ENCODE measurements at places on chromosomes 7 and 10. TPM values are rescaled to one million over a fixed set of nuclear protein-coding genes. Genes with fewer than 3 reads are reported as not detected.

DNA sequence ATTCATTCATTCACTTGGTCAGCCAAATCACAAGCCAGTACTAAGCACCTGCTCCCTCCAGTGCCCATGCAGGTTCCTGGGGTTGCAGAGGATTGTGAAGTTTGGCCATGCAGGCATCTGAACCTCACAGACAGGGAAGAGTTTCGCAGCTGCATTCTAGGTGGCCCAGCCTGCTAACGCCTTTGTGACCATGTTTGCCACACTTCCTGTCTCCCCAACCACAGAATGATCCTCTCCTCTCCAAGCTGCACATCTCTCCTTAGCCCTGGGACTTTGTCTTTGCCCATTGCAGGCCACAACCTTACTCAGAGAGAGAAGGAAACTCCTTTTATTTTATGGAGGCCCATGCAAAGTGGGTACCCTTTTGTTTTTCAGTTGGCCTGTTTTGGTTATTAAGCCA lies 31.8 kb downstream of the EPDR1 start:
- no peak for DNase-seq

- DNase-seq, result no peak
Observed at GRCh38 chr10:100625816-100626215, 90.1 kb downstream of the HIF1AN start.

DNA sequence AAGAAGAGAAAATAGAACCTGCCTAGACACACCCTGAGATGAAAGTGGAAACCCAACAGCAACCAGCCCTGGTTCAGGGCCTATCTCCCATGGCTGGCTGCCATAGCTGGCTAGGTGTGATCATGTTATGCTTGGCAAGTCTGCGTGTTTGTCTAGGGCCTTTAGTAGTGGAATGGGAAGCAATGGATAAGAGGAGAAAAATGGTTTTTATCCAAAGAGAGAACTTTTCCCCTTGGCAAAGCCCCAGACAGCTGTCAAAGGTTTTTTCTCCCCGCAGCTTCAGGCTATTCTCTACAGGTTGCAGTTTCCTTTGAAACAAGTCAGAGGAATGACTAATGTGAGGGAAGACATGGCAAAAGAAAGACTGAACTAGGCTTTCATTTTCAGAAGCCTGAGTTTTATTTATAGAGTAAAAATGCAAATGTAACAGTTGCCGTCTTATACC lies 161.5 kb downstream of the SEMA3D start:
- DNase-seq, result peak; percentile 46

DNA sequence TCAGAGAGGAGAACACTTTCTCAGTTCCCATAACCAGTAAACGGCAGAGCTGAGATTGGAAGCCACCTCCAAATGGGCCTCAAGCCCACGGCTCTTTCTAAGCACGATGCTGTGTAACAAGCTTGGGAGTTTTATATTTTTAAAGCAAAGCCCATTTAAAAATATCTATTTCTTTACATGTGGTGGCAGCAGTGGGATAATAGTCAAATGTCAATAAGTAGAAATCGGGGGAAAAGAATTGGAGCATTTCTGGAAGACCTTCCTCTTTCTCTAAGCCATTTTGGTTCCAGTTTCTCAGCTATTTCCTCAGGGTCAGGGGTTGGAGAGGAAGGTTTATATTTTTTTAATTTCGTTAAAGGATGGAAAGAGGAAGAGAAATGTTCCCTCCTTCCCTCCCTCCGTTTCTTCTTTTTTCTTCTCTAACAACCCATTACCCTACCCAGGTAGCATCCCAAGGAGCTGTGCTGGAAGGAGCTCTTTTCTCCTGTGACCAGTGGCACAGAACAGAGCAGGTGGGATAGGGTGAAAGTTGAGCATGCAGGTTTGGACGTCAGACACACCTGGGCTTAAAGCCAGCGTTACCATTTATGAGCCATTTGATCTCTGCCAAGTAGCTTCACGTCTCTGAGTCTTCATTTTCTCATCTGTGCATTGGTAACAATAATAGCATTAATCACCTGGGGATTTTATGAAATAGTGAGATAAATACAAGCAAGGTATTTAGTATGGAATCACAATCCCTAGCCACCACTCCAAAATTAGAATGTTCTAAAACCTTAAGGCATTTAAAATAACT lies 515.7 kb downstream of the RPS24 start:
- no peak for DNase-seq

- no peak for DNase-seq
Observed at GRCh38 chr10:115572740-115573455, 479.7 kb downstream of the ATRNL1 start.

GRCh38 chr10:116947841-116948529 lies 57.0 kb downstream of the SHTN1 start:
- DNase-seq, result no peak

DNA sequence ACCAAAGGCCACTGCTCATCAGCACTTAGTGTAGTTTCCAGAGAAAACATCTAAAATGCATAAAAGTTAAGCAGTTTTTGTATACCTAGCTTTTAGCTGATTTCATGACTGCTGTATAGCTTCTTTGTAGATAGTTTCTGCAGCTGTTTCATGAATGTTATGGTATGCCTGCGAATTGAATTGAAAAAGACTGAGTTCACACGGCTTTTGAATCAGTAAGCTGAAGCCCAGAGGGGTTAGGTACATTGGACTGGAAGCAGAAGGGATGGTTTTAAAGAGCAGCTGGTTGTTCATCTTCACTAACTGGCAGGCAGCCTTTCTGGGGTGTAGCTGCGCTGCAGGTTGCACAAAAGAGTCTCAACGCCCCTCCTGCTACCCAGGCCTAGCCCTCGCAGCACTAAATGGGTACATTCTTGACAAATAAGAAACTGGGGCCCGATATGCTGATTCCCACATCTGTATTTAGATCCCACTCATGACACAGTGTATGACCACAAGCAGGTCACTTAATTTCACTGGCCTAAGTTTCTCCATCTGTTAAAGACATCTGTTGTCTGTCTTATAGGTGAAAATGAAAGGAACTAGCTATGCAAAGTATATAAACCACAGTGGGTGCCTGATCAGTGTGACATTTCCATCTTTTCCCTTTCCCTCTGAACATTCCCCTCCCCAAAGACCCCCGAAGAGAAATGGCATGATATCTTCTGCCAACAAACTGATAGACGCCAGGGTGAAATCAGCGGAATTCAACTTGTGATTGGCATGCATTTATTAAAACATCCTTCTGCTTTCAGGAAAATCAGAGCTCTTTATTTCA lies 85.9 kb upstream of the AGBL3 start:
- no peak for DNase-seq

- no peak for DNase-seq
Observed at GRCh38 chr10:79946271-79947082, 2.4 kb downstream of the SFTPD start.

- DNase-seq, result no peak
Observed at GRCh38 chr7:85191383-85191782, 4.5 kb upstream of the SEMA3D start.

DNA sequence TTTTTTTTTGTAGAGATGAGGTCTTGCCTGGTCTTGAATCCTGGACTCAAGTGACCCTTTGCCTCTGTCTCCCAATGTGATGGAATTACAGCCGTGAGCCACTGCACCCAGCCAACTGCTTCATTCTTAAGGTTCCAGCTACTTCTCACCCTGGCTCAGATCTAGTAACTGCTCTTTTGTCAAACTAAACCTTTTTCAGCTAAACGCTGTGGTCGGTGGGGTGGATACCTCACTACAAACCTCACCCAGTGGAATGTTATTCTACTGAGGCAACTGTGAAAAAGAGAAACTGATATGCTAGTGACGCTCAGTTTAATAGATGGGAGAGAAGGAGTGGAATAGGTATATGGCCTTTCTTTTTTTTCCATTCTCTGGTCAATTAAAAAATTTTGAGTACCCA lies 1.7 kb upstream of the MRLN start:
- DNase-seq, result no peak

- no peak for DNase-seq
Observed at GRCh38 chr7:156220701-156221100, 408.4 kb upstream of the SHH start.

DNA sequence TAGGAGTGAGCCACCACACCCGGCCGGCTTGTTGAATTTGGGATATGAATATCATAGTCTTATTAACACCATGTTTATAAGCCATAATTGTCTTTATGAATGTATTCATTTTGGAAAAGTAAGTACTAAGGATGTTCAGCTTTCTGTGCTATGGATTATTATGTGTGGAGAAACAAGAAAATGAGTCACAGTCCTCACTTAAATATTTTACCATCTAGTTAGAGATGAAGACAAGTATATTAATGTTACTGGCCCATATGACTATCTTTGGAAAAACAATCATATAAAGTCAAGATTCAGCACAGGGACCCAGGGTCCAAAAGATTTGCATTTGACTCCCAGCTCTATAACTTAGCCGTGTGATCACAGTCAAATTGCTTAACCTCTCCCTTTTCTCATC lies 9.8 kb upstream of the TOMM7 start:
- DNase-seq, result no peak

DNA sequence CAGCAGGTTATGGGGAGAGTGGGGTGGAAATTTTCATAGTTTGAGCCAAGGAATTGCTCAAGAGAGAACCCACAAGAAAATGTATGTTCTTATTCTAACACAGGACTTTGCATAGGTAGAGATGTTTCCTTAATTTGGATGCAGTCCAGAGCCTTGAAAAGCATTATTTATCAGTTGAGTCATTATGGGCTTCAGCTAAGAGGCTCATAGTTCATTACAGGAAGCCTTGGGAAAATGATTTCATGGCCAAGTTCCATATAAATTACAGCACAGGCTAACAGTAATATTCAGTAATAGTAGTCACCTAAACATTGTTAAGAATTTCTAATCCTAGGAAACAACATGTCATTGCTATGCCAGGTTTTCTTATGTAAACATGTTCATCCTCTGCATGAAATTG lies 131.1 kb upstream of the PTPRZ1 start:
- no peak for DNase-seq

- DNase-seq, result no peak
Observed at GRCh38 chr10:52853704-52854103, 81.1 kb upstream of the MBL2 start.

GRCh38 chr10:51907361-51907760 lies 208.0 kb upstream of the CSTF2T start:
- no peak for DNase-seq

GRCh38 chr7:47771336-47771989 lies 176.8 kb downstream of the PKD1L1 start:
- no peak for DNase-seq

DNA sequence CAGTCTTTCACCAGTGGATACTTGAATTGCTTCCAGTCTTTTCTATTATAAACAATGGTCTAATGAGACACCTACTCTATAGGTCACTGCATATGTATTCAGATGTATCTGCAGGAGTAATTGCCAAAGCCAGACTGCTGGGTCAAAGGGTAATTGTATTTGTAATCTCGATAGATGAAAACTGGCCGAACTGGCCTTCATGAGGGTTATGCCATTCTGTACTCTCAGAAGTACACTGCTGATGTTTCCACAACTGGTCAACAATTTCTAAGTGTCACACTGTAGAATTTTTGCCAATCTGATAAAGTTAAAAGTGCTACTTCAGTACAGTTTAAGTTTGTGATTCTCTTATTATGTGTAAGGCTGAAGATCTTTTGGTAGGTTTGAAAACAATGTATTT lies 64.6 kb downstream of the JAZF1 start:
- DNase-seq, result no peak

DNA sequence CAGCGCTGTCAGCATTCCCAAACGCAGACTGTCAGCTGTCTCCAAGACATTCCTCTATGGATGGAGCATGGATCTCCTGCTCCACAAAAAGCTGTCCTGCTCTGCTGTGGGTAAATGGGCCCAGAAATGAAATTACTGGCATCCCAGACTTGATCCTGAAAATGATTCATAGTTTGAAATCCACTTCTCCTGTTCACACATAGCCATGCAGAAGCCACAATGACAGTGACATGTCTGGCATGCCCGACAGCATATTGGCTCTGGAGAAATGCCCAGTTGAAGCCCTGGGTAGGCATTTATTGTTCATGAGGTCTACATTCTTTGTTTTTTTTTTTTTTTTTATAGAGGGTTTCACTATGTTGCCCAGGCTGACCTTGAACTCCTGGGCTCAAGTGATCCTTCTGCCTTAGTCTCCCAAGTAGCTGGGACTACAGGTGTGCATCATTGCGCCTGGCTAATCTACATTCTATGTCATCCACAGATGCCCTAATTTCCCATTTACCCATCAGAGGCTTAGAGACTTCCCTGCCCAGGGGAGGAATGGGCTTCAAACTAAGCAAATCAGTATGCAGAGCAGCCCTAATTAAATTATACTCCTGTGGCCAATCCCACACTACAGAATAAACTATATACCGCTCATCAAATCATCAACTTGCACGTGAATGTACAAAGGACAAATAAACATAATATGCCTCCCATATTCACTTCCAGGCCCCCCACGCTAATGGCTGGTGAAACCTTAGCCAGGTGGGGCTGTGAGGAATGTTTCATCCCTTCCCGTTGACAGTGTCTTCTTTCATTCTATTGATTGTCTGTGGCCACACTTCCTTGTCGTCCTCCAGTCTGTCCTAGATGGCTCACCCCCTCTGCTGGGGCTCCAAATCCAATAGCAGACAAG lies 61.8 kb upstream of the EEPD1 start:
- no peak for DNase-seq

DNA sequence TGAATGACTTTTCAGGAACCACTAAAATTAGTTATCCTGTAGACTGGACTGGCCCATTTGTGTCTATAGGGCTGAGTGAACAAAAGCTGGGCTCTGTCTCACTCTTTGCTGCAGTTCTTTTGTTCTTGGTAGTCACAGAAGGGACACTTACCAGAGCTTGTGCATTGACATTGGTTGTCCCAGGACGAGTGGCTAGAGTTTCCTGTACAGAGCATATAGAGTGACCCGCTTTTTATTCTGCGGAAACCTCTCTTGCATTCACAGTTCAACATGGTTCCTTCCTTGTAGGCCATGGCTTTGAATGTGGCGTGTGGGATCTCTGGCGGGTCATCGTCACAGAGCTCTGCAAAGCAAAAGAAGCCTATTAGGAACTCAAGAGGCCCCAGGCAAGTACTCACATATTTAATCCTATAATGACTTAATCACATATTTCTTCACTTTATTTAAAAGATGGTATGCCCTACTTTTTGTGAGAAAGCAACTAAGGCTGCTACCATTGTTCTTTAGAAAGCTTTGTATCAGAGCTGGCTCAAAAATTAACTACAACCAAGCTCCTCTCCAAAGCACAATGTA lies 36.4 kb downstream of the IL2RA start:
- no peak for DNase-seq

- no peak for DNase-seq
Observed at GRCh38 chr10:28796606-28797512, 119.5 kb downstream of the BAMBI start.

The ASAH2 gene
- total RNA-seq, result 3.9 TPM

The PSD gene
- total RNA-seq, result 4.2 TPM

The COL13A1 gene
- 1.1 TPM for total RNA-seq

The SCART1 gene
- total RNA-seq, result 1.3 TPM

The MARVELD1 gene
- total RNA-seq, result 31.7 TPM

The LBX1 gene
- total RNA-seq, result not detected

The TRIM74 gene
- total RNA-seq, result 0.32 TPM

The CALCR gene
- total RNA-seq, result not detected

The TUBAL3 gene
- 12.8 TPM for total RNA-seq

The AKR1C4 gene
- not detected for total RNA-seq

The GALNT17 gene
- 1.3 TPM for total RNA-seq

The LIPF gene
- not detected for total RNA-seq

The CALHM3 gene
- not detected for total RNA-seq

The STEAP4 gene
- 3.1 TPM for total RNA-seq

The PCDH15 gene
- not detected for total RNA-seq

The SFMBT2 gene
- total RNA-seq, result 3.5 TPM

Data from colonic mucosa (tissue), 4 donors.